Hematopoietic multipotent progenitor cell treated with erythropoietin and hydrocortisone succinate and interleukin-3 and kit ligand, for 6 days (in vitro differentiated cells): ENCODE measurements at places on chromosomes 5 and 9.

DNA sequence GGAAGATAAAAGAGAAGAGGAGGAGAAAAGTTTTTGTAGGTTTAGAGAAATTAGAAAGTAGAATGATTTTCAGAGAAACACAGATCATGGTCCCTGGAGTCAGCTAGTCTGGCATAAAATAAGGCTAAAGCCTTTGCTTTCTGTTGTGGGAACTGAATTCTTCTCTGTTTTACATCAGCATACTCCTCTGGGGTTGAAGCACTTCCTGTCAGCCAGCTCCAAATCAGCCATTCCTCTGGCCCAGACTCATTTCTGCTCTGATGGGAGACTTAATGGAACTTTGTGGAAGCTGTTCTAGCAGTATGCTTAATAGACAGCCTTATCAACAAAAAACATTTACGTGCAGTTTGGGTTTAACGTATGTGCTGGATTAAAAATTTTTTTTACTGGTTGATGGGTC is 143.2 kb downstream of the HMHB1 start:
- no peak for DNase-seq

- no peak for DNase-seq
Measured at GRCh38 chr5:91652678-91653077, 269.6 kb upstream of the ARRDC3 start.

- no peak for DNase-seq
Measured at GRCh38 chr5:141234109-141234667, 11.0 kb upstream of the PCDHB15 start.

GRCh38 chr9:88803546-88804253 is 187.6 kb upstream of the S1PR3 start:
- no peak for DNase-seq

GRCh38 chr5:154642499-154643245 is 112.5 kb upstream of the LARP1 start:
- DNase-seq, result peak; percentile 92

DNA sequence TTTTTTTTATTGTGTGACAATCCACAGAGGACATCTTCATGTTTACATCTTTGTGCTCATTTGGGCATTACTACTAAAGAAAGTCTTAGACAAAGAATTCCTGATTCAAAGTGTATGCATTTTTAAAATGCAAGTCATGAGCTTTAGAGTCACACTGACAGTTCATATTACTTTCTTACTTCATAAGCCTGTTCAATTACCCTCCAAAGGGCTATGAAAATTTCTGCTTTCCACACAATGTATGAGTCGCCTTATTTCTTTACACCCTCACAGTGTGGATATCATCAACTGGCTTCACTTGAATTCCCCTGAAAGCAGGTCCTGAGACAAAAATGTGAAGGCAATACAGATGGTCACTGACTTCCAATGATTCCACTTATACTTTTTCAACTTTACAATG is 280.4 kb upstream of the PTGER4 start:
- DNase-seq, result no peak

DNA sequence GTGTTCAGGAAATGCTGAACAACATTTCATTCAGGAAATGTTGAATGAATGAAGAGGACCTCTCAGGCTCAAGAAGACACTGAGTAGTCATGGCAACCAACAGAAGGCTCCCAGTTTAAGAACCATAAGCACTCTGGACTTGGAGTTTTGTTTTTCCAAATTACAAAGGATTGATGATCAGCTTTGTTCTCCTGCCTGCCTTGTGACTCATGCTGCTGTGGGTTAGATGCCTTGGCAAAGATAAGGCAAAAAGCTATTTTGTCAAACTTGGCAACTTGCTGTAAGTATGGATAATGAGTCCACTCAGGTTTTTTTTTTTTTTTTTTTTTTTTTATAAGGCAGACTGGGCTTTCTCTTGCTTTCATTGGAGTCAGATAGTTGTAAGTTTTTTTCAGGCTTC is 365.0 kb downstream of the TMEM232 start:
- DNase-seq, result peak; percentile 2

- no peak for DNase-seq
Measured at GRCh38 chr9:36742264-36742663, 169.6 kb downstream of the MELK start.

GRCh38 chr9:128469070-128469469 is 13.3 kb downstream of the ODF2 start:
- DNase-seq, result peak; percentile 39

DNA sequence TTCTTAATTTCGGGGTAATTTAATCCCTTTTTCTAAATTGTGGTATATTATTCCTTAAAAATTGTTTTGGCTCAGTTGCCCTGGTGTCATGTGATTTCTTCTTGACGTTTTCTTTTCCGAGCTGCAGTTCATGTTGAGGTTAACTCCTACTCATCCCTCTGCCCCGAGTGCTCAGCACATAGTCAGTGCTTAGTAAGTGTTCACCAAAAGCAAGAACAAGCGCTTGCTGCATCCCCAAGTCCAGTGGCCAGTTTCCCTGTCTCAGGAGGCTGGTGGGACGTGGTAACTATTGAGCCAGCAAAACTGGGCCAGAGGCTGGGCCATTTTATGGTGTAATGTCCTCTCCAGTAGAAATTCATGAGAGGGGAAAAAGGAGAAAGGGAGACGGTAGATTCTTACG is 23.3 kb downstream of the TRIO start:
- no peak for DNase-seq
